ENCODE measurements at places on chromosomes 1 and 21. TPM values are rescaled to one million over a fixed set of nuclear protein-coding genes. Genes with fewer than 3 reads are reported as not detected.

Gene ACOT11
- 23.6 TPM for total RNA-seq

Gene IRF6
- total RNA-seq = 4.1 TPM

Gene MEGF6
- total RNA-seq = 273 TPM

Gene IVL
- total RNA-seq = not detected

Gene SPATA45
- not detected for total RNA-seq

Gene SPRR1B
- total RNA-seq = not detected

Gene ENSA
- 94.5 TPM for total RNA-seq

Gene DMBX1
- not detected for total RNA-seq

Gene MTARC1
- 3.7 TPM for total RNA-seq

Gene DNASE2B
- not detected for total RNA-seq

Gene CFAP45
- 2.1 TPM for total RNA-seq

Gene PEAR1
- total RNA-seq = 31.0 TPM

Gene TFAP2E
- total RNA-seq = 4.7 TPM

Gene BSND
- total RNA-seq = not detected

Gene NUF2
- total RNA-seq = not detected

Gene PODN
- 152 TPM for total RNA-seq

Gene RHBDL2
- total RNA-seq = 0.85 TPM

Gene ADAR
- total RNA-seq = 86.1 TPM

Gene NBPF4
- not detected for total RNA-seq

Gene SHE
- 6.1 TPM for total RNA-seq

Gene STUM
- 0.41 TPM for total RNA-seq
